ENCODE measurements at places on chromosomes 1 and 21.

DNA sequence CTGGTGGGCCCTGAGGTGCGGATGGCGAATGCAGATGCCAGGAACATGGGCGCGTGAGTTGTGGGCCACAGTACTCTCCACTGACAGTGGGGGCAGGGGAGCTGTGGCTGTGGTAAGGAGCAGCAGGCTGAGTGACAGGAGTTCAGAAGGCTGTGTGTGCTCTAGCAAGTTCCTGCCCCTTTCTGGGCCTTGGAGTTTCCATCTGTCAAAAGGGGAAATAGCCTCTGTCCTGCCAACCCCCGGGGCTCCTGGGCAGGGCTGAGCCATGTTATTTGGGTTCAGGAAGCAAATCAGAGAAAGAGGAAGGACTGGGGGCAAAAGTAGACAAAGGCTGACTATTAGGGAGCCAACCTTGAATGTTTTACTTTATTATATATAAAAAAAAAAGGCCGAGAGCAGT lies 19.5 kb upstream of the MFN2 start:
- DNase-seq, result no peak

DNA sequence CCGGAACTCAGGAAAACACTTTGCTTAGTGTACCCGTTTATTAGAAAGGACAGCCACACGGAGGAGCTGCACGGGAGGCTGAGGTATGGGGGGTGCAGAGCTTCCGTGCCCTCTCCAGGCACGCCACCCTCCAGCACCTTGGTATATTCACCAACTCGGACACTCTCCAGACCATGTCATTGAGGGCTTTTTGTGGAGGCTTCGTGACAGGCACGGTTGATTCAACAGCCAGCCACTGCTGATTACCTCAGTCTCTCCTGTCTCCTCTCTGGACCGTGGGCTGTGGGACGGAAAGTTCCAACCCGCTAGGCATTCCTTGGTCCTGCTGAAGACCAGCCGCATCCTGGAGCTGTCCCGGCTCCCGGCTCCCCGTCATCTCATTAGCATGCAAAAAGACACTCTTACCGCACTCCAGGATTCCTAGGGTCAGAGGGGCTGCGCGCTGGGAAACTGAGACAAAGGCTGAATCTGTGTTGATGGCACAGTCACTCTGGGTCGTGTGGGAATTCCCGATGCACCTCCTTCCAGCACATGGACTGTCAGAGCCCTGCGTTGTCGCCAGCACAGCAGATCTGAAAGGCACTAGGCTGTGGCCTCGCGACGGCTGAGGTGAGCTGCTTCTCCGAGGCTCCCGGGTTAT lies 65.6 kb downstream of the PRKCZ start:
- no peak for DNase-seq

GRCh38 chr1:12596007-12596821 lies 21.8 kb downstream of the DHRS3 start:
- no peak for DNase-seq

GRCh38 chr1:93061895-93062792 lies 16.9 kb upstream of the MTF2 start:
- peak; percentile 50 for DNase-seq

- no peak for DNase-seq
Measured at GRCh38 chr1:39387452-39387851, 104.0 kb upstream of the BMP8A start.

DNA sequence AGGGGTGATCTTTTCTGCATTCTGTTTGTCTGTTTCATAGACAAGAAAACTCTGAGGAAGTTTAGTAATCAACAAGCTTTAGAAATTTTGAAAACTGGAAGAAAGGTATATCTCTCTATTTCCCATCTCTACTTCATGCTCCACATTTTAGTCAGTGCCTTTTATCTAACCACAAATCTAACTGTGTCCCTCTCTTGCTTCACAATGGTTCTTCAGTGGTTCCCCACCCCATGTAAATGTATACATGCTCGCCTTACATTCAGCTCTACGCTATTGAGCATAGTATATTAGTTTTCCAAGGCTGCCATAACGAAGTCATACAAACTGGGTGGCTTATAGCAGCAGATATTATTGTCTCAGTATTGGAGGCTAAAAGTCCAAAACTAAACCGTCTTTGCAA lies 14.4 kb upstream of the SAMSN1 start:
- DNase-seq, result no peak

DNA sequence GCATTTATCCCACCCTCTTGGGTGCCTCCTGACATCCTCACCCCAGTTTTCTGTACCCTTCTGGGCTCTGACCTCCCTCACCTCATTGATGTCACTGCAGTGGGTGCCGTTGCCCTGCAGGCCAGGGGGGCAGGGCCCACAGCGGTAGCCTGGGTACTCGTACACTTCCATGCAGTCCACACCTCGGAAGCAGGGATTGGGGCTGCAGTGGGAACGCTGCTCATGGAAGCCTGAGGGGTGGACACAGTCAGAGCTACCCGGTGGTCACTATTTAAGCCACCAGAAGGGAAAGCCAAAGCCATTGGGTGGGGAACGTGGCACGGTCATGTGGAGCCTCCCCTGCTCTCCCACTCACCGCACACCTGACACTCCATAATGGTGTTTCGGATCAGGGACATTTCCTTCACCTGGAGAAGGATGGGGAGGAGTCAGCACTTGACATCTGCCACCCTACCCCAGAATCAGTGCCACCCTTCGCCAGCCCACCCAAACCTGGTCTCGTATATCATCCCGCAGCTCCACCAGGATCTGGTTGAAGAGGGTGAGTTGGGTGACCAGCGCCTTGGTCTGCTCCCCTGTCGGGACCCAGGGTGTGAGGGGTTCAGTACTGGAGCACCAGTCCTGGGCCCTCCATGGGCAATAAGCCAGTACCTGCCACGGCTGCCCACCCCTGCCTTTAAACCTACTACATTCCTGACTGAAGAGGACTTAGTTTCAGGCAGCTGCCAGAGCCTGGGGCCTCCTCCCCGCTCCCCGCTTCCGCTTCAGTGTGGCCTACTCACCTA lies 4.8 kb downstream of the THBS3 start:
- DNase-seq, result no peak

- DNase-seq, result no peak
Measured at GRCh38 chr1:210384625-210385024, 55.9 kb downstream of the HHAT start.

DNA sequence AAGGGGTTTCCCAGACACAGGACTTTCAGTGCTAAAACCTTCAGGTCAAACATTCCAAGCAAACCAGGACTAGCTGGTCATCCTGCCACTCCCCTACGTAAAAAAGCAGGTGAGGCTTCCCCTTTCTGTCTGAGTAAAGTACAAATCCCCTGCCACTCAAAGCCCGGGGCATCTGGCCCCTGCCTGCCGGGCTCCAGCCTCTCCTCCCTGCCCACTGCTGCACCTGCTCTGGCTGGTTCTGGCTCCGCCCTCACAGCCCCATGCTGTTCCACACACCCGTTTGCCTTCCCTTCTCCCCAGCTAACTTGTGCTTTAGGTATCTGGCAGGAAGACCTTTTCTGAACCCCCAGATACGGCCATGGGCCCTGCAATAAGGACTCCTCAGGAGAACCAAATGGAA lies 23.3 kb upstream of the S100A7 start:
- no peak for DNase-seq

- no peak for DNase-seq
Measured at GRCh38 chr1:112396653-112397471, 848 bp downstream of the CTTNBP2NL start.

GRCh38 chr1:109296782-109297181 lies 10.0 kb downstream of the MYBPHL start:
- DNase-seq, result peak; percentile 87
